T-helper 9 cell (primary cell): ENCODE measurements at places on chromosomes 1 and 21.

DNA sequence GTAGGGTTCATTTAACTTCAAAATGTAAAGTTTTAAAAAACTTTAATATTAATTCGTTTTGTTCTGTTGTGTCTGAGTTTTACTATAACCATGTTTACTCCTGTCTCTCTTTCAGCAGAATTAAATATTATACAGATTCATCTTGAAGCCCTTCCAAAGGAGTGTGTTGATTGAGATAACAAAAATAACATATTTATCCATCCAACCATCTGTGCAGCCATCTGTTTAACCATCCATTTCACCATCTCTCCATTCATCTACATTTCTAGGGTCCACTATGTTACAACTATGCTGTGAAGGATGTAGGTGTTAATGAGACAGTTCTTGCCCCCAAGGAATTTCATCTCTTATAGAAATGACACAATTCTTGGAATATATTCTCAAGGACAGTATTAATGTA is 36.0 kb upstream of the GNG12 start:
- DNase-seq = no peak

- DNase-seq = no peak
Observed at GRCh38 chr1:38727684-38728584, 131.6 kb downstream of the RRAGC start.

DNA sequence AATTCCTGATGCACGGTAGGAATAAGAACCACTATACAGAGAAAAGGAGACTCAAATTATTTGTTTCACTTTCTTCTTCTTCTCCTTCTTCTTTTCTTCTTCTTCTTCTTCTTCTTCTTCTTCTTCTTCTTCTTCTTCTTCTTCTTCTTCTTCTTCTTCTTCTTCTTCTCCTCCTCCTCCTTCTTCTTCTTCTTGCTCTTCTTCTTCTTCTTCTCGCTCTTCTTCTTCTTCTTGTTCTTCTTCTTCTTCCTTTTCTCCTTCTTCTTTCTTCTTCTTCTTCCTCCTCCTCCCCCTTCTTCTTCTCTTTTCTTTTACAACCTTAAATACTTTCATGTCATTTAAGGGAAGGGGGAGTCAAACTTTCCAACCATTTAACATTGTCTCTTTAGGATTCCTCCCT is 11.0 kb upstream of the GPR88 start:
- DNase-seq = no peak

DNA sequence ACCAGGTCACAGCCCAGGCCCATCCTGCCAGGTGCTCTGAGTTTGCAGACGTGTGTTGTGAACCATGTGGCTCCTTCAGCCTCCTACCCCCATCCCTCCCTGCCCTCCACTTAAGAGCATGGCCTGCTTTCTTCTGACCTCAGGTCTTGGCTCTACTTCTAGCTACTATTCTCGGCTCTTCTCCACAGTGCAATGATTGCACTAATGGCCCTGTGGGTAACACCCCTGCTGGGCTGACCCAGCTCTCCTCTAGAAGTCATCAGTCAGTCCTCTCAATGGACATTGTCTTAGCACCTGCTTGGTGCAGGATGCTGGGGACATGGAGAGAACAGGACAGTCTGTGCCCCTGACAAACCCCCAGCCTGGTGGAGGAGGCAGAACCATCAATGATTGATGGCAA is 22.2 kb upstream of the IFFO2 start:
- no peak for DNase-seq

DNA sequence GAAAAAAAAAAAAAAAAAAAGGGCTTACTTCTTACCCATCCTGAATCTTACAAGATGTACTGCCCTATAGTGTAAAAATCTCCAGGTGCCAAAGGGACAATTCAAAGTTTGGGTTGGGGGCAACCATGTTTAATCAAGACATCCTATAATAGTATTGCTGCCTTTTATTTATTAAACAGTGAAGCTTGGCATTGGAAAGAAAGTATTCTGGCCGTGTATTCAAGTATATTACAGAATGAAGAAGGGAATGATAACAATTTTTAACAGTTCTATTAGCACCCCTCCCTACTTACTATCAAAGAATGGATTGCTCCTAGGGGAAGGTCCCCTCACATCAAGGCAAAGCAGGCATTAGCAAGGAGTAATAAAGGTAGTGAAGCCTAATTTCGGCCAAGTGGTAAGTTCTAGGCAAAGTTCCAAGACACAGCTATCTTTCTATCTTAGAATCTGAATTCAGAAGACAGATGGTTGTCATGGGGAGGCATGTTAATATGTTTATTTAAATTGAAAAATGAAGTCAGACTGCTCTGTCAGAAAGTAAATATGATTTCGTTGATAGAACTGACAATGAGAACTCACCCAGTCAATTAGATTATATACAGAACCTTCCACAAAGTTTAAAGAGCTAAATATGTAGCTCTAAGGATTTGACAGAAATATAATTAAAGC is 24.6 kb downstream of the ST7L start:
- DNase-seq = no peak

DNA sequence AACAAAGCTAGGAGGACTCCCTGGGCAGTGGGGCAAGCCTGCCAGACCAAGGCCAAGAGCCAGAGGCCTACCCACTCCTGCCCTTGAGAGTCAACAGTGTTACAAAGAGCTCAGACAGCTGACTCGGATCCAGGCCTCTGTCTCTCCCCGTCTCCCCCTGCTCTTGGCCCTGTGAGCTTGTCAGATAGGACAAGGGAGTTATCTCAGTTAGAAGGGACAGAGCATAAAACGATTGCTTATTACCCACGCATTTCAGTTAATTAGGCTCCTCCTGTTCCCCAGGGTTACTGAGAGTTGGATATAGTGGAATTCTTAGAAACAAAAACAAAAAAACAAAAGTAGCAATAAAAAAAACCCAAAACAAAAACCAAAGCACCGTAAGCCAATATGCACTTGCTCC is 1.3 kb downstream of the SLC41A1 start:
- DNase-seq = no peak

DNA sequence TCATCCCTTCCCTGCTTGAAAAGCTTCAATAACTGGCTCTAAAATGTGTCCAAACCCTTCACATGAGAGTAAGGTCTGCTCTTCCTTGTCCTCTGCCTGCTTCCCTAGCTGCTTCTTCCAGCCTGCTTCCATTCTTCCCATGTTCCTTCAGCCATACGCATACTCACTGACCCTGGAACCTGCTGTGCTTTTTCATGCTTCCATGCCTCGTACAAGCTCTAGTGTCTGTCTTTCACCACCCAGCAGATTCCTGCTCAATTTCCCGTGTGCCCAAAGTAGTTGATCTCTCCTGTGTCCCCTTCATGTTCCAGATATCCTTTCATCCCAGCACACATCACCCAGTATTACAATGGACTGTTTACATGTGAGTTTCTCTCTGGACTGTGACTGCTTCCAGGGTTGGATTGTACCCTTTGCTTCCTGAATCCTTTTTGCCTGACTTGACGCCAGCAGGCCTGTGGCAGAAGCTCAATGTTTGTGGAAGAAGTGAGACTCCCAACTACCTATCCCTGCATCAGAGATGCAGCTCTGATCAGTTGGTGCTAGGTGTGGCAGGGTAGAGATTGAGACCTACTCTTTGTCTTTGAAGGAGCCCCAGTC is 35.9 kb upstream of the RNF19B start:
- DNase-seq = no peak

- no peak for DNase-seq
Observed at GRCh38 chr21:42734323-42734971, 81.0 kb downstream of the PDE9A start.

DNA sequence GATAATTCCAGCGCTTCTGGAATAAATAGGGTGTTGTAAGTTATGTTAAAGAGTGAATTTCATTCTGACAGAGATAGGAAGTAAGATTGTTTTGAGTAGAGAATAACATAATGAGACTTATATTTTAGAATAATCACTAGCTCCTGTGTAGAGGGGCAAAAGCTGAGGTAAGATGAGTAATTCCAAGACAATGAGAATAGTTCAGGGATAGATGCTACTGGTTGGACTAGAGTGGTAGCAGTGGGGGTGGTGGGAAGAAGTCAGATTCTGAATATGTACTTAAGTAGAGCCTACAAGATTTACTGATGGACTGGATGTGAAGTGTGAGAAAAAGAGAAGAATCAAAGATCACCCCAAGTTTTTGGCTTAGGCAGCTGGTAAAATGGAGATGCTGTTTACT is 23.3 kb upstream of the MOV10 start:
- DNase-seq = no peak

DNA sequence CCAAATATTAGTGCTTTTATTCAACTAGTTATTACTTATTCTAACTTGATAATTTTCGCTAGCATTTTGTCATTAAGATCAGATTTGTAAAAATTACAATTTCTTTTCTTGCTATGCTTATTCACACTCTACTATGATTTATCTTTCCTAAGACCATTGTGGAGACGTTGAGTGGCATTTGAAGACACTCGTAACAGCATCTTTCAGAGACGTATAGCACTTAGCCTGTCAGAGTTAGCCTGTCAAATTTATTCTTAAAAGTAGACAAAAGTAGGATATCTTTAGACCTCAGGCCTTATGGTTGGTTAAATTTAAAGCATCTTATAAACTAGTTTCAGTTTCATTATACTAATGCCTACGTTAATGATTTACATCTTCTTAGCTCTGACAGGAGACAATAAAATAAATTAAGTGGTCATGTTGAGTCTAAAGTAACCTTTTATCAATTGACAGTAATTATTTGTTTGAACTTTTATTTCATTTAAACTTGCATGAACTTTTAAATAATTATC is 1410.1 kb downstream of the MRPL39 start:
- no peak for DNase-seq

DNA sequence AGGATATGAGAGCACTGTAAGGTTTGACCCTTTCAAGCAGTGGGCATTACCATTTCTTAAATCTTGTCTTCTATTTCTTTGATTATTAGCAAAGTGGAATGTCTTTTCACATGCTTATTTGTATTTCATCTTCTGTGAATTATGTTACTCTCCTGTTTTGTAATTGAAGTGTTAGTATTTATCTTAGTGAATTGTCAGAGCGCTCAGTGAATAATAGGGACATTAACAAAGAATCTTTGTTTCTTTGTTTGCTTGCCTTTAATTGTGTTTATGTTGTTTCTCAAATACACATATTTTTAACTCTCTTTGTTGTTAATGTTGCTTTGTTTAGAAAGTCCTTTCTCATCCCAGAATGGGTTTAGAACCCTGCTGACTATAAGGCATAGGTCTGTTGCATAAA is 259.3 kb downstream of the RRAGC start:
- no peak for DNase-seq

DNA sequence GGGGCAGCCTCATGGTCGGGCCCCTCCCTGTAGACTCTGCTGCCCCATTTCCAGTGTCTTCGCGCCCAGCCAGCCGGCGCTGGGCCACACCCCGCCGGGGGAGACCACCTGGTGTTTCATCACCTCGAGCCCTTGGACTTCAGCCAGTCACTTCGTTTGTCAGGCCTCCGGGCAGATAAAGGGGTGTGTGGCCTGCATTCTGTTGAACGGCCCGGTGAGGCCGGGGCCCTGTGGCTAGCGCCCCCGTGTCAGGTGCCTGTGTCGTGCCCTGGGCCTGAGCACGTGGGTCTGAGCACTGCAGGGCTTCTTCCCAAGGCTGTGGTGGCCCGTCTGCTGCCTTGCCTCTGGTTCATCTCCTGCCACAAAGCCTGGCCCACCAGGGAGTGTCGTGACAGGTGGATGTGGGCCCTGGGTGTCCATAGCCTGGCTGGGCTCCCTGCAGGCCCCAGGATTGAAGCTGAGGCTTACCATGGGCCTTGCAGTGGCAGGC is 65.2 kb upstream of the DIP2A start:
- DNase-seq = no peak

DNA sequence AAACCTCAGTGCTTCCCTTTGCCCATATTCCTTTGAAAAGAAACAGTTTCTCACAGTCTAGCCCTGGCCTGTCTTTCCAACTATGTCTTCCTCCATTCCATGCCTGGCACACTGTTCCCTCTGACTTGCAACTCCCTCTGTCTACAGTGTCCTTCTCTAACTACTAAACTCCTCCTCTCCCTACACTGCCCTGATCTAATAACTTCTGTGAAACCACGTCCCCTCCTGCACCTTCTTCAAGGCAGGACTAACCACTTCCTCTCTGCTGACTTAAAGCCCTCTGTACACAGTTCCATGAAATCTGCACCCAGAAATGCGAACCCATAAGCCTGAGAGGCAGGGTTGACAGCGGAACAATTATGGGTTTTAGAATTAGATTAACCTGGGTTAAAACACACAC is 62.2 kb upstream of the ATP1B1 start:
- DNase-seq = peak; percentile 1

DNA sequence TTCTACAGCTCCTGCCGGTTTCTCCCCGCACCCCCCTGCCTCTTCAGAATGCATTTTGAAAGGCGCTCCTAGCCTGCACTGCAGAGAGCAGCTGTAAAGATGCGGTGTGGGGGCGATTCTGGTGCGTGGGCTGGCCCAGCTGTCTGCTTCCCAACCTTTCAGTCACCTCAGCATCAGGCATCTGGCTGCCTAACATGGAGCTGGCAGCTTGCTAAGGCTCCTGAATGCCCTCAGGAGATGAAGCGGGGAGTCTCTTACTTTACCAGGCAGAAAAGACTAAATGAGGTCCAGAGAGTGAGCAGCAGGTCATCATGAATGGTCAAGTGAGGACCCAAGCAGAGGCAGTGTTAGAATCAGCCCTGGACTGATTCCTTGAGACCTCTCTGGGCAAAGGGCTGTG is 8.7 kb downstream of the IER5 start:
- no peak for DNase-seq

DNA sequence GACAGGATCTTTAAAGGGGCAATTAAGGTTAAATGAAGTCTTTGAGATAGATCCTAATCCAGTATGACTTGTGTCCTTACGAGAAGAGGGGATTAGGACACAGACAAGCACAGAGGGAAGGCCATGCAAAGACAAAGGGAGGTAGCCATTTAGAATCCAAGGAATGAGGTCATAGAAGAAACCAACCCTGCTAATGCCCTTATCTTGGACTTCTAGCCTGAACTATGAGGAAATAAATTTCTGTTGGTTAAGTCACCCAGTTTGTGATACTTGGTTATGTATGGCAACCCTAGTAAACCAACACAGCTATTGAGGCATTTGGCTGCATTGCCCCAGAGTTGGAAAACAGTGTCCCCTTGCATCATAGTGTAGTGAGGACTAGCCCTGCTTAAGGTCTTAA is 121.3 kb downstream of the MAST2 start:
- no peak for DNase-seq

DNA sequence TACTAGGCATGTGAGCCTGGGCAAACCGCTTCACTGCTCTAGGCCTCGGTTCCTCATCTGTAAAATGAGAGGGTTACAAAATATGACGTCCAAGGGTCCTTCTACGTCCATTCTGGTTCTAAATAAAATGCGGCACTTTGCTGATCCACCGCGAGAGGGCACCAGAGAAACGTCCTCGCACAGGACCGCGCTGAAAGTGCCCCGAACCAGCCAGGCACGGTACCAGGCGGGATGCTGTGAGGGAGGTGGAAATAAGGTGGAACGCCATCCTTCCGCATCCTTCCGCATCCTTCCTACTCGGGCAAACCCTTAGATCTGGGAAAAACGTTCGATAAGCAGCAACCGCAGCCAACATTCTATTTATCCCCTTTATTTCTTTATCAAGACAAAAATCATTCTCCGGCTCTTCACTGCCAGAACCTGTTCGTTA is 60.3 kb upstream of the KRTAP19-8 start:
- DNase-seq = peak; percentile 67
